Inflammatory macrophage treated with lipopolysaccharide for 4 hours (primary cell): ENCODE measurements at places on chromosomes 6 and 20.

DNA sequence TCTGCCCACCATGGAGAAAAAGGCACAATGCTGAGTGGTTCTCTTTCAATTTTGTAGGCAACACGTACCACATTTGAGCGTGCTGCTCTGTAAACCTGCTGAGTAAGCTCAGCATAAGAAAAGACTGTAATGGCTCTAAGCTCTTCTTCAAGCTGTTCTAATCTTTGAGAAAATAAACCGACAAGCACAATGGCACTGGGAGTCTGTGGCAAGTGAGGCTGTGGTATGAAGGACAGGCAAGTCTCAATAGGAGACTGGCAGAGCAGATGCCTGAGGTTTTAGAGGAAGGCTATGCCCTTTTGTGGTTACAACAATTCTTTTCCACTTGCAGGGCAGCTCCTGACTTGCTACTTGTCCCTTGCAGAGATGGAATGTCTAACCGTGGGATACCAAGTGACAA lies 136.7 kb upstream of the EXOC2 start:
- no peak for DNase-seq

GRCh38 chr6:161242779-161243693 lies 30.8 kb downstream of the AGPAT4 start:
- peak; percentile 82 for DNase-seq

DNA sequence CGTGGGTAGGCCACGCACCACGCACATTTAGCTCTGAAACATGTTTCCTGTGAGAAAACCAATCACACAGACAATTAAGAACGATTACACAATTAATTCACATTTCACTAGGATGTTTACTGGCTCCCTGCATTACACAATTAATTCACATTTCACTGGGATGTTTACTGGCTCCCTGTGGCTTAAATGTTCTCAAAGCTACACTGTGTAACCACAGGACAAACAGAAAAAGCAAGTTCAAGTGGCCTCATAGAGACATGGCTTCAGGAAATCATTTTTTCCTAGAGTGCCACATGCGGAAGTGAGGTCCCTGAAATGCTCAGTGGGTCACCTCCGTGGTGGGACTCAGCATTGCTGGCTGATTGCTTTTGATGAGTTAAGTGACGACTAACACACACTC lies 61.7 kb upstream of the XRN2 start:
- DNase-seq, result no peak

DNA sequence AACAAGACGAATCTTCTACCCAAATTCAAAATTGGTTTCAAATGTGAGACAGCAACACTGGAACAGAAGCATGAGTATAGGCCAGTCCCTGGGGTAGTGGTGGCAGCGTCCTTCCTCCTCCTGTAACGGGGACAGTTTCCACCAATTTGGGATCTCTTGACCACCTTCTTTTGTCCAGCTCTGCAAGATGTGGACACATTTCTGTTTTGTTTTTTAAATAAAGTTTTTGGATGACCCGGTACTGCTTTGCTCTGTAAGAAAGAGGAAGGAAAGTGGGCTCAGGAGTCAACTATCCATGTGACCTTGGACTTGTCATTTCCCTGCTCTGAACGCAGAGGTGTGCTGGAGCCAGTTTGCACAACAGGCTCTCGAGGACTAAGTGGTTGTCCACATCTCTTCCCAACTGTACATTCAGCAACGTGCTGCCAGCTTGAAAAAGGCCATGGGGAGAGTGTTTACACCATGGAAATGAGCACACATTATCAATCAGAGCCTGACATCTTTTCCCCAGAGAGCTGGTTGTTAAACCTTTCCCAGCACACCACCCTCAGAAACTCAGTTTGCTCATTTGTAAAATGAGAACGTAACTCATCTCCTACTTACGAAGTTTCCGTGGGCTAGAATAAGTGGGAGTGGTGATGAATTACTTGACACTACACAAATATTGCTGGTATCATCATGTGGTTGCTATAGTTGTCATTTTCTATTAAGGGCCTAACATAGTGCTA lies 66.5 kb downstream of the ADTRP start:
- DNase-seq, result peak; percentile 83

DNA sequence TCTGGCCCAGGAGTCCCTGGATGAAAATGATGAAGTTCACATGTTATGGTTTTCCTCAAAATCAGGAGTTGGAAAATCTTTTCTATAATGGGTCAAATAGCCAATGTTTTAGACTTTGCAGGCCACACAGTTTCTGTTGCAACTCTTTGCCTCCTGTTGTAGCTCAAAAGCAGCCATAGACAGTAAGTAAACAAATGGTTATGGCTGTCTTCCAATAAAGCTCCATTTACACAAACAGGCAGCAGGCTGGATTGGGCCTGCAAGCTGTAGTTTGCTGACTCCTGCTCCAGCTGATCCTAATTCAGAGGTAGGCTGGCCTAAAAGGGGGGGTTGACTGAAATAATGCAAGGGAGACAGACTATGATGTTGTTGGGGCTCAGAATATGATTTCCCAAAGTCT lies 33.0 kb downstream of the METTL24 start:
- DNase-seq, result no peak

DNA sequence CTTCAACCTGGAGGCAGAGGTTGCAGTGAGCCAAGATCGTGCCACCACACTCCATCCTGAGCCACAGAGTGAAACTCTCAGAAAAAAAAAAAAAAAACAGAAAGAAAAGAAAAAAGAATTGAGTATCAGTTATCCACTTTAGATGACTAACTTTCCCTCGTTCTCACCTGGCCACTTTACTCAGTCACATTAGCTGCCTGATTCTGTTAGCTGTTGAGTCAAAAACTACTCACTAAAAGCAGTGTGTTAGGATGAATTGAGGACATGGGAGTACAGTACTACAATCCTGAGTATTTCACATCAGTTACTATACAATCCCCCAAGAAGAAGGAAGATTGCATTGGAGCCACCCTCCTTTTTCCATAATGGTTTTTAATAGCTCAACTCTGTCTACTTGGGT lies 114.6 kb downstream of the ADAT2 start:
- no peak for DNase-seq

GRCh38 chr6:46129629-46130511 lies at the start of gene ENPP4:
ENPP4 (plus strand) TSS chr6:46129989; CDS start chr6:46139584, 9,595 bp downstream.
- peak; percentile 93 for DNase-seq
